ENCODE measurements at places on chromosomes 5 and 9. TPM values are rescaled to one million over a fixed set of nuclear protein-coding genes. Genes with fewer than 3 reads are reported as not detected.

GRCh38 chr5:538801-539468 is 14.7 kb upstream of the SLC9A3 start:
- no peak for DNase-seq

- DNase-seq = no peak
These were observed 2.7 kb downstream of the PTGER4 start for GRCh38 chr5:40682154-40683017.

- DNase-seq = no peak
These were observed 339.2 kb downstream of the PIK3R1 start for GRCh38 chr5:68554571-68555279.

Gene GPX8
- 4.4 TPM for total RNA-seq

- DNase-seq = no peak
These were observed 11.1 kb downstream of the SMU1 start for GRCh38 chr9:33065157-33066076.

DNA sequence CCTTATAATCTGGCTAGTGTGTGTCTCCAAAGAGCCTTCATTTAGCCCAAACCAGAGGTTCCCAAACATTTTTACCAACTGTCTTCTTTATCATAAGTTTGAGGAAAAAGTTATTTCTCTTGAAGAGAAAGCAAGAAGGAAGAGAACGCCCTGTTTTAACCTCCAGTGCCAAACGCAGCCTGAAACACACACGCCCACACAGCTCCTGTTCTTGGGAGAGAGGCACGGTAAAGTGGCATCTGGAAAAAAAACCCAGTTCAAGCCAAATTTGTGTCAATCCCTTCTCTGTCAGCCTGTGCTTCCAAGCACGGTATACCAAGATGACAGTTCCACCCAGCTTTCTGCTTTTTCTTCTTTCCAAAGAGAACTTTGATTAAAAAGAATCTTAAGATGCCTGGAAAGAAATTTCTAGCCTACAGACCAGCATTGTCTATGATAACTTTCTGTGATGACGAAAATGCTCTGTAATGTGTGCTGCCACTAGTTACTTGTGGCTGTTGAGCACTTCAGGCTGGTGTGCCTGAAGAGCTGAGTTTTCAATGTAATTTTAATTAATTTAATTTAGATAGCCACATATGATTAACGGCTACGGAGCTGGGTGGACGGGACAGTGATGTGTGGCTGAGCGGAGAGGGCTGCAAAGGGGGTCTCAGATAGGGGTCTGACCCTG is 62.3 kb downstream of the ACER2 start:
- DNase-seq = peak; percentile 10
